NCI-H1694 treated with DMSO at 0.1 percent for 48 hours (cell line): ENCODE measurements at places on chromosomes 16 and 17.

DNA sequence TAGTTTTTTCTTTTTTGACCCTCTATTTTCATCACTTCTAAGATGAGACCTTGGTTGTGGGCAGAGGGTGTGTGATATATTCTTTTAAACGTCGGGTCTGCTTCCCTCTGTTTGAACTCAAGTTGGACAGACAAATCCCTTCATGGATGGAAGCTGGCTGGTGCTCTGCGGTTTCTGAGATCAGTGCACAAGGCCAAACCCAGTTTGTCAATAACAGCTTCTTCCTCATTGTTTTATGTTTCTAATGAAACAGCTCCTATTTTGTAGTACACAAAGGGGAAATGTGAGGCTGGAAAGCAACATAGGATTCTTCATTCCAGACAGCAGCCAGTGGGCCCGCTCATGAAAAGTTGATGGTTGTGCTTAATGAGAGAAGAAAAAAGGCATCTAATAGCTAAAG is 159.6 kb downstream of the PRKCA start:
- no peak for DNase-seq

- no peak for DNase-seq
These were observed 15.4 kb downstream of the PHF12 start for GRCh38 chr17:28935744-28936460.

DNA sequence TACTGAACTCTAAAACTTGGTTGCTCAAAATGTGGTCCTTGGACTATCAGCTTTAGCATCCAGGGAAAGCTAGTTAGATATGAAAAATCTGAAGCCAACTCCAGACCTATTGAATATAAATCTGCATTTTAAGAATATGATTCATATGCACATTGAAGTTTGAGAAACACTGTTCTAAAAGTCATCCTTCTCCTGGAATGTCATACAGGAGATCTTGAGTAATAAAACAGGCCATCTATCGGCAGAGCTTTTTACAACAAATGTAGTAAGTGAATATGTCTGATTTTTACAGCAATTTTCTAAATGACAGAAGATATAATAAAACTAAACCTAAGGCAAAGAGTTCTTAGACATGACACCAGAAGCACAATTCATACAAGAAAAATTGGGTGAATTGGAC is 140.4 kb downstream of the PMP22 start:
- DNase-seq: no peak

DNA sequence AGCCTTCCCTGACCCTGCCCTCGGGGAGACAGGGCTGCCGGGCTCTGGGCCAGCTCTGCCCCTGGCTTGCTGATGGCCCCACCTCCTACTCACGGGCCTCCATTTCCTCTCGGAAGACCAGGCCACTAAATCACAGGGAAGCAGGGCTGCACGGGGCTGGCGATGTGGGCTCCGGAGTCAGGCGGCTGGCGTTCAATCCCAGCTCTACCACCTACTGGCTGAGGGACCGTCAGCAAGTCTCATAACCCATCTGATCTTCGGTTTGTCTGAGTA is 113.4 kb downstream of the AMFR start:
- no peak for DNase-seq
